Daoy (cell line): ENCODE measurements at places on chromosomes 6 and 20. TPM values are rescaled to one million over a fixed set of nuclear protein-coding genes. Genes with fewer than 3 reads are reported as not detected.

TBPL1 gene
- 69.7 and 70.2 TPM in 2 replicates for total RNA-seq

GRCh38 chr20:401682-402495, 6.2 kb upstream of the RBCK1 start:
- no peak for DNase-seq

FBXO30 gene
- total RNA-seq = 6.6 and 7.3 TPM in 2 replicates

RGS17 gene
- total RNA-seq = 8.3 and 8.7 TPM in 2 replicates

- DNase-seq = no peak
These were observed 34.9 kb upstream of the MTHFD1L start for GRCh38 chr6:150830439-150831165.

- no peak for DNase-seq
These were observed 1.5 kb downstream of the RXRB start for GRCh38 chr6:33198853-33199436.

- DNase-seq = no peak
These were observed 18.2 kb downstream of the GNAS-AS1 start for GRCh38 chr20:58832457-58832856.

PLAGL2 gene
- 3.4 and 4.6 TPM in 2 replicates for total RNA-seq

SMOC2 gene
- not detected in 2 replicates for total RNA-seq

DYNLT2 gene
- total RNA-seq = 1.8 and 2.3 TPM in 2 replicates

DNA sequence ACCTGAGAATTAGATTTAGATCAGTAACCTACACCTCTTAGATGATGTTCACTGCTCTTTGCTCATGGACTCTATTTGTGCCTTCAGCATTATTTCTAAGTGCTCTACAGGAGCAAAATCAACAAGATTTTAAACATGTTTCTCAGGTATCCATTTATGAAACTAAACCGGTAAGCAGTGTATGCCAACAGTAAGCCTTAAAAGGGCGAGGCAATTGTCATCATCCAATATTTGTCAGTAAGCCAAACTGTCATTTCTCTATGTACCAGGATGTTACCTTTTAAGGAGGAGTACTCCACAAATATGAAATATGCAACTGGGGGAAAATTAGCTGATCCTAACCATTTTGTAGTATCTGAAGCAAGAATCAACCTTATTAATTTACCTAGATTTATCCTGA, 69.6 kb upstream of the ZNF184 start:
- DNase-seq = no peak

GRCh38 chr20:9360431-9360830, 154.0 kb upstream of the LAMP5 start:
- DNase-seq = no peak

DNA sequence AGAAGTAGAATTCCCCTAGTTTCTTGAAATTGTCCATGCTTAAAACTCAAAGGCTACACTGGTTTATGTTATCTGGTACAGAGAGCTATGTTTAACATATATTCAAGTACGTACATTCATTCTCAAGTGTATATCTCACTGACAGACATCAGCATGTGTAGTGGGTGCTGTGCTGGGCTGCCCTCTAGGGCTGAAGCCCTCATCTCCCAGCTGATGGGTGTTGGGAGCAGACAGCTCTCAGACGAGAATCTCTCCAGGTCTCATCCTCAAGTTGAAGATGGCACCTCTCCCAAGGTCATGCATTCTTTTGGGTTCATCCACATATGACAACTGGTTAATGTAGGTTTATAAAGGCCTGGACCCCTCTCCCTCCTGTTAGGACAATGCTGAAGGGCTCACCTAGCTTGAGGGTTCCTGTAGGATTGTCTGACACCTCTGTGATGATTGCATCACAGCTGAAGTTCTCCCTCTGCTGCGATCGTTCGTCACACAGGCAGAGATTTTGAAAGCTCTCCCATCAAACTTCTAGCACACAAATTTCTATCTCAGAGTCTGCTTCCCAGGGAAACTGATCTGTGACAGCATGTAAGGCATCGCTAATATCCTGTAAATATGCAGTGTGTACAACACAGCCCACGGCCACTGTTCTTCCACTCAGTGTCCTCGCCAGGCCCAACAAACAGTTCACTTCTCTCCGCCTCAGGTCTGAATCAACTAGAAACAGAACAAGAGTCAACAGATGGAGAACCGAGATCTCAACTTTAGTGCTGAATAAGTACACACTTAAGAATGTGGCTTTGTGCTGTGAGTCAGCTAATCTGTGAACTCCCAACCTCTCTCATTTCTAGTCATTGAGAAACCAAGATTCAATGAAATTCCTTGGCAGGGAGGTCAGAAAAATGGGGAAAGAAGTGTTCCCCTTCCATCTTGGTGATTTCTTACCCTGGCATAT, 43.2 kb downstream of the PREP start:
- DNase-seq = peak; percentile 68

DNA sequence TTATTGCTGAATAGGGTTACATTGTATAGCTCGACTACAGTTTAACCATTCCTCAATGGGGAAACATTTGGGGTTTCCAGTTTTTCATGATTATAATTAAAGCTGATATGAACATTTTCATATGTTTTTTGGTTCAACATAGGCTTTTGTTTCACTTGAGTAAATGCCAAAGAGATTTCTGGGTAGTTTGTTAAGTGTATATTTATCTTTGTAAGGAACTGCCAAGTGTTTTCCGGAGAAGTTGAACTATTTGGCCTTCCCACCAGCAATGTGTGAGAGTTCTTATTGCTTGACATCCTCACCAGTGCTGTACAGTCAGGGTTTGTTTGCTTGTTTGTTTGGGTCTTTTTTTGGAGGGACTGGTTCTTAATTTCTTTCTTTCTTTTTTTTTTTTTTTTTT, 83.7 kb upstream of the RALY start:
- no peak for DNase-seq

DNA sequence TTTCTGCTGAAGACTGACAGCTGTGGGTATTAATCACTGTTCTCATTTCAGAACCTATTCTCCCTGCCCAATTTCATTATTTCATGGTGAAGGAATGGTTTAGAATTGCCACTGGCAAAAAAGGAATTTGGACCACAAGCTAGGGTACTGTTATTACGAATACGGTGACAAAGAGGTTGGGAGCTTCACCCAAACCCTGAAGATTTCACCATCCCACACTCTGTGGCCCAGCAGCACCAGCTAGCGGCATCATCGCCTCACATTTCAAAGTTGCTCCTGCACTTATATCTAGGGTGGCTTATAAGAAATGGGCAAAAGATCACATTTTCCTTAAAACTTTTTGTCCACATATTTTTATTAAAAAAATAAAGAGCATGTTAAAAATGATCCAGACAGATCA, 236.1 kb downstream of the SYNDIG1 start:
- no peak for DNase-seq
